ENCODE measurements at places on chromosomes 7 and 10. TPM values are rescaled to one million over a fixed set of nuclear protein-coding genes. Genes with fewer than 3 reads are reported as not detected.

UBE2D1 gene
- polyA plus RNA-seq: 35.7 TPM

GRCh38 chr10:99248824-99249223 lies 13.2 kb upstream of the HPSE2 start:
- no peak for DNase-seq

RFC2 gene
- 47.7 TPM for polyA plus RNA-seq

DNA sequence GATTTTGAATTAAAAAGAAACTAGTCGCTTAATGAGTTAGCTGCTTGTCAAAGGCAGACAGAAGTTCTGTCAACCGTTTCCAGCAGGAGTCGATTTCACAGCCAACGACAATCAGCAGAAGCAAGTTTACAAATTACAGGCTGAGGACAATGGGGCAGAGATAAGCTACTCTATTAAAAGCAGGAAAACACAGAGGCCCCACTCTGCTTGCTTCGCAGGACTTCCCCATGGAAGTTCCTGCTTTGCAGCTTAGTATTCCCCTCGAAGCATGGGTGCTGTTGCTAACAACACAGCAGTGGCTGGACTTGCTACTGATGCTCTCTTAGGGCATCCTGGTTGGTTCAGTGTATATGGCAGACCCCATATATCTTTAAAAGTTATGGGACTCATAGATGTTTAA lies 50.8 kb upstream of the KLF6 start:
- no peak for DNase-seq

C10orf53 gene
- polyA plus RNA-seq: not detected

- DNase-seq: no peak
Measured at GRCh38 chr10:34716958-34717357, 98.1 kb downstream of the PARD3 start.

CCDC7 gene
- polyA plus RNA-seq: 3.9 TPM

DNA sequence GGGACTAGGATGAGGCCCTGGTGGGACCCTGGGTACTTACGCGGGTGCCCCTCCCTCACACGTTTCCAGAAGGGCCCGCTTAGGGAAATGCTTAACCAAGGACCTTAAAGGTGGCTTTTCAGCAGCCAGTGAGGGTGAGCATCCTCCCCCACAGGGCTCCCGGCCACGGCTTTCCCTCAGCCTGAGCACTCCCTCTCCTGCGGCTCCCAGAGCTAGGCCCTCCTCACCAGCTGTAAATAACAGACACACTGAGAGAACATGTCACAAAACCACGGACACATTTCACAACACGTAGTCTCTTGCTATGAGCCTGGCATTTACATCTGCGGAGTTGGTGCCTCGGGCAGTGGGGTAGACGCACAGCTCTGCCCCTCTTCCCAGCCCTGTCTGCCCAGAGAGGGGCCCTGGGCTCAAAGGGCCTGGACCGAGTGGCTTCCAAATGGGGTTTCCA lies 25.2 kb downstream of the GRID1 start:
- DNase-seq: no peak

GRCh38 chr7:20440472-20441105 lies 109.9 kb downstream of the ITGB8 start:
- no peak for DNase-seq

GRCh38 chr7:81624650-81625631 lies 144.9 kb downstream of the HGF start:
- DNase-seq: no peak

DNA sequence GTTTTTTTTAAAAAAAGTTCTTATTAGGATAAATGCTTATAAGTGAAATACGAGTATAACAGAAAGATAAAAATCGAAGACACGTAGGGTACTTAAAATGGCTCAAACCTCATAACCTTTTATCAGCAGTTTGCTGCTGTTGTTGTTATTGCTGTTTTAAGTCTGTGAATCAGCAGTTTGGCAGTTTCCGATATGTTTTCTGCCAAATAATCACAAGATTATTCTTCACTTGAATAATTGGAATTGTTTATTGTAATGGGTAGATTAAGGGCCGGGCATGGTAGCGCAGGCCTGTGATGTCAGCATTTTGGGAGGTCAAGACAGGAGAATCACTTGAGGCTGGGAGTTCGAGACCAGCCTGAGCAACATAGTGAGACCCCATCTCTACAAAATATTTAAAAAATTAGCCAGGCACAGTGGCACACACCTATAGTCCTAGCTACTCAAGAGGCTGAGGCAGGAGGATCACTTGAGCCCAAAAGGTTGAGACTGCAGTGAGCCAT lies 177.6 kb downstream of the VTI1A start:
- no peak for DNase-seq

DNA sequence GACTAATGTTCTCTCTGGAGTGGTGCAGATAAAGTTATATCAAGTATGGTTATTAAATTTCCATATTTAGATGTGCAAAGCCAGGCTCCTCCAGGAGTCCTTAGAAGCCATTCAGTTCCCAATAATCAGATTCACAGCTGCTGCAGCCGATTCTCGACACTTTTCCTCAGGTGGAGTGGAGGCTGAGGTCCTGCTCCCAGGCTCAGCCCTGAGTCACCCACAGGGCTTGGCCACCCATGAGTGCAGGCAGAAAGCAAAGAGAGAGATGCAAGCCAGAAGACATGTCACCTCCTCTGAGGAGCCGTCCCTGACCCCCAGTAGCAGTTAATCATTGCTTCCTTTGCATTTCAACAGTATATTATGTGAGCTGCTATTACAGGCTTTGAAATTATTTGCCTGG lies 36.3 kb upstream of the NANOS1 start:
- no peak for DNase-seq

GRCh38 chr10:8192301-8192700 lies 137.8 kb downstream of the GATA3 start:
- DNase-seq: no peak

DNA sequence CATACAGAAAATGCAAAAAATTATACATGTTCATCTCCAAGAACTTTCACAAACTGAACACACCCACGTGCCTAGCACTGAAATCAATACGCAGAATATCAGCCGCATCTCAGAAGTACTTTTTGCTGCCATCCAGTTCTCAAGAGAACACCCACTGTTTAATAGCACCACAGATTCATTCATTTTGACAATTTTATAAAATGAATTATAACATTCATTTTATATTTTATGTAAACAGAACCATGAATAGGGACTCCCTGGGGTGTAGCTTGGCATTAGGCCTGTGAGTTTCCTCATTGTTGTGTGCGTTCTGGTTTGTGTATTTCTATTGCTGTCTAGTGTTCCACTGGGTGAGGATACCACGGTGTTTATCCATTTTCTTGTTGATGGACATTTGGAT lies 77.3 kb upstream of the PIP4K2A start:
- no peak for DNase-seq

ASAH2 gene
- 2.2 TPM for polyA plus RNA-seq

GRCh38 chr10:43524434-43525247 lies 49.8 kb downstream of the ZNF239 start:
- DNase-seq: no peak

GRCh38 chr7:41446606-41447449 lies 256.1 kb downstream of the INHBA start:
- no peak for DNase-seq

DNA sequence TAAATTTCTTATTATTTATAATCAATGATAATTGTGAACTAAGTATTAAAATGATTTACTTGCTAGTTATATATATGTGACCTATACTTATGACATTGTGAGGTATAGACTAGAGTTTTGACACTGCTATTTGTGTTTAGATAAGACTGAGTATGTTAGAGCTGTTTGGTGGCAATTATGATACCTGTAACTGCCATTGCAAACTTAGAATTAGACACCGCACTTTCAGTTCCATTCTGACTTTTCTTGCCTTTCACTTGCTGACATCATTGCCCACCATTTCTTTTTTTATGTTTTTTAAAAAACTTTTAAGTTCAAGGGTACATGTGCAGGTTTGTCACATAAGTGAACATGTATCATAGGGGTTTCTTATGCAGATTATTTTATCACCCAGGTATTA lies 214.5 kb downstream of the MBL2 start:
- DNase-seq: no peak

MET gene
- 49.2 TPM for polyA plus RNA-seq

LIPF gene
- 0.18 TPM for polyA plus RNA-seq

DNA sequence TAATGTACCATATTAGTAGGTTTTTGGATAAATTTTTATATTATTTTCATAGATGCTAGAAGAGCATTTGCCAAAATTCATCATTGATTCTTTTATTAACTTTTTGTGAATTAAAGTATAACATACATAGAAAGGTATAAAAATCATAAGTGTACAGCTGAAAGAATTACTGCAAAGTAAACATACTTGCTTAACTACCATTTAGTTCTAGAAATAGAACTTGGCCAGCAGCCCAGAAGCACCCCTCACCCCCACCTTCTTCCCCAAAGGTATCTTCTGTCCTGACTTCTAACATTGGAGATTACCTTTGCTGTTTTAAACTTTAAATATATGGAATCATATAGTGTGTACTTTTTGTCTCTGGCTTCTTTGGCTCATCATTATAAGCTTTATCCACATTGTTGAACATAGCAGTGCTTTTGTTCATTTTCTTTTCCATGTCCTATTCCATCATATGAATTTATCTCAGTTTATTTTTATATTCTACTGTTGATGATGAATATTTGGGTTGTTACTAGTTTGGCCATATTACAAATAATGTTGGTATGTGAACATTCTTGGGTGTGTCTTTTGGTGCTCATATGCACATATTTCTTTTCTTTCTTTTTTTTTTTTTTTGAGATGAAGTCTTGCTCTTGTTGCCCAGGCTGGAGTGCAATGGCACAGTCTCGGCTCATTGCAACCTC lies 142.8 kb downstream of the ADK start:
- no peak for DNase-seq

GRCh38 chr7:29563590-29564495 lies at the start of gene PRR15:
Gene PRR15 (plus strand): TSS chr7:29563835. CDS start chr7:29566330, 2,495 bp downstream.
- no peak for DNase-seq

ADCY1 gene
- 3.5 TPM for polyA plus RNA-seq

- no peak for DNase-seq
Measured at GRCh38 chr7:80957226-80957777, 38.5 kb upstream of the SEMA3C start.

DNA sequence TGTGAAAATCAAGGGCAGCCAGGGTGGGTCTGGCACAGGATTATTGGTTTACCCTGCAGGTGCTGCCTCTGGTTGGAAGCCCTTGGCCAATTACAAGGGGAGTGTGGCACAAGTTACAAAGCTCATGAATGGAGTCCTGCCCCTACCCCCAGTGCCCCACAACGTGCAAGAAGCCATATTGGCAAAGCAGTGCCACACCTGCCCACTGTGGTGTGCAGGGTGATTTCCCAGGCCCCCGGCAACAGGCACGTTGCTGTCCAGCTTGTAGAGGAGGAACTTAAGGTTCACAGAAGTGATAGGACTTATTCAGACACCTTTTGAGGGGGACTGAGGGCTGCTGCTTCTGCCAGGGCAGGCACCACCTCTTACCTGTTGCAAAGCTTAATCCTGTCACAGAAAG lies 11.4 kb downstream of the LHPP start:
- no peak for DNase-seq

GRCh38 chr10:129372172-129372571 lies 94.9 kb upstream of the MGMT start:
- DNase-seq: no peak

GRCh38 chr10:73887294-73888039 lies 13.1 kb upstream of the CAMK2G start:
- no peak for DNase-seq

GRCh38 chr10:72814099-72814790 lies 79.3 kb upstream of the OIT3 start:
- DNase-seq: no peak

GRCh38 chr7:91565499-91566401 lies 301.5 kb downstream of the FZD1 start:
- DNase-seq: no peak

GRCh38 chr7:148927123-148928045 lies 43.3 kb upstream of the EZH2 start:
- no peak for DNase-seq

- DNase-seq: no peak
Measured at GRCh38 chr7:836429-836828, 4.2 kb downstream of the SUN1 start.

- no peak for DNase-seq
Measured at GRCh38 chr10:115827231-115828009, 445.6 kb downstream of the GFRA1 start.

- DNase-seq: no peak
Measured at GRCh38 chr7:34365611-34366010, 292.4 kb upstream of the NPSR1 start.

SNX10 gene
- 27.7 TPM for polyA plus RNA-seq

PHKG1 gene
- 0.94 TPM for polyA plus RNA-seq

- no peak for DNase-seq
Measured at GRCh38 chr10:89053555-89053954, 63.0 kb downstream of the FAS start.
